Glomerular endothelial cell (primary cell): ENCODE measurements at places on chromosomes 6 and 20. TPM values are rescaled to one million over a fixed set of nuclear protein-coding genes. Genes with fewer than 3 reads are reported as not detected.

Gene EPPIN
- total RNA-seq, result not detected in 2 replicates

Gene FOXC1
- 5.8 and 7.9 TPM in 2 replicates for total RNA-seq

Gene SF3B5
- 137 and 163 TPM in 2 replicates for total RNA-seq

Gene PXDC1
- 153 and 257 TPM in 2 replicates for total RNA-seq

Gene MCHR2
- not detected in 2 replicates for total RNA-seq

Gene SLC24A3
- total RNA-seq, result 0.18 TPM in 1 of 2 replicates, not detected in the other

Gene COL9A3
- 1.3 and 1.8 TPM in 2 replicates for total RNA-seq

Gene KCNQ5
- 1.1 and 1.6 TPM in 2 replicates for total RNA-seq

Gene AHCY
- total RNA-seq, result 101 and 133 TPM in 2 replicates

Gene CD24
- total RNA-seq, result 6.4 and 38.0 TPM in 2 replicates

Gene GPLD1
- total RNA-seq, result 0.18 TPM in 1 of 2 replicates, not detected in the other

Gene SPATS1
- total RNA-seq, result not detected in 2 replicates

Gene MTFR2
- 5.2 and 6.4 TPM in 2 replicates for total RNA-seq

Gene PSMB8
- total RNA-seq, result 62.9 and 67.0 TPM in 2 replicates

Gene C20orf202
- not detected in 2 replicates for total RNA-seq

Gene ESR1
- total RNA-seq, result not detected in 2 replicates

Gene ULBP2
- total RNA-seq, result 9.7 and 19.0 TPM in 2 replicates

Gene HLA-DPA1
- total RNA-seq, result 7.3 and 12.8 TPM in 2 replicates
